NCI-H1436 treated with DMSO at 0.1 percent for 48 hours (cell line): ENCODE measurements at places on chromosomes 1 and 21.

GRCh38 chr1:244918421-244919319, 54.3 kb upstream of the HNRNPU start:
- DNase-seq, result no peak

DNA sequence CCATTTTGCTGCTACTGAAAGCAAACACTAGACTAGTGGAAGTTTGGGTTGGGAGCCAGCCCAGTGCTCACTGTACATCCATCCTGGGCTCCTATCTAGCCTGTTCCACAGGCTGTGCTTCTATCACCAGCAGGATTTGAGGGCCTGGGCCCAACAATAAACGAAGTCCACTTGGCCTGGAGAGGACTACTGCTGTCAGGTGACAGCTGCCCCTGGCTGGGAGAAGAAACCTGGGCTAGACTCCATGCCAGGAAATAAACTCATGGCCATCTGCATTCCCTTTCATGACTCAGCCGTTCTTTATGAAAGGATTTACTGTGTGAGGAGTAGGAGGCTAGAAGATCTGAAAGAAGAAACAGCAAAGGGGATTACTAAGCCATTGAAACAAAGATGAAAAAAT, 35.5 kb downstream of the COLGALT2 start:
- no peak for DNase-seq

DNA sequence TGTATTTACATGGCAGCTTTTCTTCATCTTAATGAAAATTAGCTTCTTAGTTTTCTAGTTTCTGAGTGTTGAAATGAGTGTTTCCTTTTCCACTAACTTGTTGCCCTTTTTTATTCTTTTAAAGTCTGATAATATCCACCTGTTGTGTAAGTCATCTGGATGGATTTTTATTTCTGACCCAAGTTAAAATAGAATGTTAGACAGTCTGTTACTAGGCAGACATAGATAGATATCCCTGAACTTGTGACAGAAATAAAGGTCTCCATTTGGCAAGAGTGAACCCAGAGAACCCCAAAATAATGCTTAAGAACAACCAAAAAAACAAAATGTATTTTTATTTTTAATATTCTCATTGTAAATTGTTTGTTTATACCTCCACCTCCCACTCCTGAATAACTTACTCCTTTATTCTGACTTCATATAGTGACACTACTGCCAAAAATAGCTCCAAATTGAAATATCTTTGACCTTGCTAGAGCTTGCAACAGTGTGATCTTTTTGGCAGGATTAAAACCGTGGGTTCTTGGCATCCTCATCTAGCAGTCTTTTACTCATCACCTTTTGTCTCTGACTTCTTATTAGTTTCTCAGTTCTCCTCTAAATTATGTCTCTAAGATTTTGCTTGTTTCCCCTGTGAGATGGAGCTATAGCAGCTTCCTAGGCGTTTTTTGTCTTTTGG, 26.9 kb upstream of the SH3D21 start:
- no peak for DNase-seq

DNA sequence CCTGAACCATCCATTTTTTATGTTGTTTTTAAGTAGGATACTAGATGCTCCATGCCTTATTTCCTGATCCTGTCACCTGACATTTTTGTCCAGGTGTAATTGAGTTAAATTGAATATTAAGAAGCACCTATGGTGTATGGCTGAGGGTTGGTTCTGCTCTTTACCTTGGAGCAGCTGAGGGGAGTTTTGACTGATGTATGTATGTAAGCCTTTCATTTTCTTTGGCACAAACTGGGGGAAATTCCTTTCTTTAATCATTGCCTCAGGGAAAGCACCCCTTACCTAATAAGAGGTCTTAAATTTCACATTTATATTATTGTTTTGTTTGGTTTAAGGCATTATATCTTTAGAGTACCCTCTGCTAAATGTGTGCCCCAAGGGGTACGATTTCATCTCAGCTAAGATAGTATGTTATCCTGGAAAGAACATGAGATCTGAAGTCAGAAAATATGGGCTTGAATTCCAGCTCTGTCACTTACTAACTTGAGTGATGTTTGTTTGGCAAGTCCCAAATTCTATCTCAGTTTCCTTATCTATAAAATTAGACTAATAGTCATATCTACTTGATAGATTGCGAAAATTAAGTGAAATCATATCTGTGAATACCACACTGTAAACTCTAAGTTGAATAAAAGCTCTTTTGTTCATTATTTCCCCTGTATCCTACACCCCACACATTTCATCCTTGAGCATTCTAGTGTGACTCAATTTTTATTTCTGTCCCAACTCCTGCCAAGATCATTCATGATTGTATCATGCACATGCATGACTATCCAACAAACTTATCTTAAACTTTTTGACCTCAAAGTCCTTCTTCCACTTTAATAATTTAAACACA, 57.7 kb upstream of the NUF2 start:
- DNase-seq, result no peak

GRCh38 chr21:43634618-43635017, 24.7 kb downstream of the HSF2BP start:
- no peak for DNase-seq
